Omental fat pad (tissue), 4 donors: ENCODE measurements at places on chromosomes 13 and 19. TPM values are rescaled to one million over a fixed set of nuclear protein-coding genes. Genes with fewer than 3 reads are reported as not detected.

DNA sequence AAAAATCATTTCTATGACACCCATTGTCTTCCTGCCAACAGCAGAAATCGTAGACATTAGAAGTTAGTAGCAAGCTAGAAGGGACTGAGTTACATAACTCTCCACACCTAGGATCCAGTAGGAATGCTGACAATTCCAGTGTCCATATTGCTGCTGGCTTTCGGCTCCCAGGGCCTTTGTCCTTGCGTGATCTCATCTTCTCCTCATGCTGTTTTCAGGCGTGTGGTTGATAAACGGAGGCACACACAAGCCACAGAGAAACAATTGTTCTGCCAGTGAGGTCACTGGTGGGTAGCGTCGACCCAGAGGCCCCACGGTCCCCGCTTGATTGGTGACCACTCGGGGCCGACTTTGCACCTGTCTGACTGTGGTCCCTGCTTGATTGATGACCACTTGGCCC, 31.6 kb upstream of the F7 start:
- DNase-seq, result no peak

- no peak for DNase-seq
These were observed 230.8 kb downstream of the DCT start for GRCh38 chr13:94248454-94249228.

DNA sequence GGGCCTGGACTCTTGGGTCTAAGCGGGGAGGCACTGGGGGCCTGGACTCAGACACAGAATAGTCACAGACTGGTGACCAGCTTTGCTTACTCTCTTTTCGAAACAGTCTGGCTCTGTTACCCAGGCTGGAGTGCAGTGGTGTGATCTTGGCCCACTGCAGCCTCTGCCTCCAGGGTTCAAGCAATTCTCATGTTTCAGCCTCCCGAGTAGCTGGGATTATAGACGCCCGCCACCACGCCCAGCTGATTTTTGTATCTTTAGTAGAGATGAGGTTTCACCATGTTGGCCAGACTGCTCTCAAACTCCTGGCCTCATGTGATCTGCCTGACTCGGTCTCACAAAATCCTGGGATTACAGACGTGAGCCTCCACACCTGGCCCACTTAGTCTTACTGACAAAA, 11.1 kb downstream of the MED25 start:
- DNase-seq, result no peak

GRCh38 chr13:40992678-40993518, 26.2 kb downstream of the ELF1 start:
- no peak for DNase-seq

PRODH2 gene
- not detected for total RNA-seq

CD33 gene
- total RNA-seq, result 18.3 TPM
